Kidney capillary endothelial cell (primary cell): ENCODE measurements at places on chromosomes 5 and 9.

DNA sequence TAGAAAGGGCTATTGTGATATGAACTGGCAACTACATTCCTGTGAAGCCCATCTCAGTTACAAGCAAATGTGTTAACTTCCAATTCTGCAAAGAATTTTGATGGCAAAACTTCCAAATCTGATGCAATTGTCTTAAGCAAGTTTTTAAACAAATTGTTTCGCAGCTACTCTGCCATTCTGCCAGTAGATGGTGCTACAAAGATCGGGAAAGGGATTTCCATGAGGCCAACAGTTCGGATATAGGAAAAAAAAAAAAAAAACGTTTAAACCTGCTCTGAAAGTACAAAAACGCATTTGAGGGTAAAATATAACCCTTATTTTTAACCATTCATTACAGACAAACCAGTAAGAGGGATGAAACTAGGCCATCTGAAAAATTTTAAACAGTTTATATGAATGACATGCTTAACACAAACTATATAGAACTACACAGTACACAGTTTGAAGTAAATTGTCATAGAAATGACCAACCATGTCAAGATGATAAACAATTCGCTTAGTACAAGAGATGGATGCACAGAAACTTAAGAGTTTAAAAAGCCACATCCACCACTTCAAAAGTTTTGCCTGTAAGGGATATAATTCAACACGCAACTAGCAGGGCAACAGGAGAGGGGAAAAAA, 2.2 kb downstream of the HNRNPA0 start:
- no peak for DNase-seq

GRCh38 chr5:53922508-53923498, 362.4 kb downstream of the NDUFS4 start:
- no peak for DNase-seq

DNA sequence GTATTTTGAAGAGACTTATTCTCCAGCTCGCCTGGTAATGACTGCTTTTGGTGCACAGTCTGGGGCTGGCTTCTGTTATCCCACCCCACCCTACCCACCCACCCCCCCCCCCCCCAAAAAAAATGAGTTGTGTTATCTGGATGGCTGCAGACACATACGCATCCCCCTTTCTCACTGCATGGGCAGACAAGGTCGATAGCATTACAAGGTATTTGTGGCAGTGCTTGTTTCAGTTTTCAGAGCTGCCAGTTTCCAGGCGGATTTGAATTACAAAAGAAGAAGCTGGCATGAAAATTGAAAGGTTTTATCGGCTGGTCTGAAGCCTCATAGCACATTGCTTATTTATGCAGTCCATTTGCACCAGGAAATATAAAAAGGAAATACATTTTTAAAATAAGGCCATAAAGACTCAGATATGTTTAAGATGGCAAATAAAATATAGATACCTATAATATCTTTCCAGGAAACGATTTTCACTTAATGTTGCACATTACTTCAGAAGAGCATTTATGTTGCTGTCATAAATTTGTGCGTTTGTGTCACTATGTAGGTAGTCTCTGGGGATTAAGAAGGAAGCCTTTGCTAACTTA, 85.1 kb upstream of the GRHPR start:
- no peak for DNase-seq

DNA sequence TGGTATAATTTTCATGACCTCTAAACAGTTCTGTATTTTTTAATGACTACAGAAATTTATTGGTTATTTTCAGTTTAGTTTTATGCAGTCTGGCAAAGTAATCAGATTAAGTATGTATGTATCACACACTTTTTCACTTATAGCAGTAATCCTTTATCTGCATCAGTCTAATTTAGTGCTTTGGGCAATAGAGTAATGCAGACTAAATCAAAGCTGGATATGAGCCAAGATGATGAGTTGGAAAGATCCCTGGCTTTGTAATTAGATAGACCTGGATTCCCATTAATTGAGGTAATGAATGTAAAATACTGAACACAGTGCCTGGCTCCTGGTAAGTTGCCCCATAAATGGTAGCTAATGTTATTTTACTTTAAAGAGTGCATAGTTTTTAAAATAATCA, 215.4 kb upstream of the TLX3 start:
- DNase-seq: no peak

DNA sequence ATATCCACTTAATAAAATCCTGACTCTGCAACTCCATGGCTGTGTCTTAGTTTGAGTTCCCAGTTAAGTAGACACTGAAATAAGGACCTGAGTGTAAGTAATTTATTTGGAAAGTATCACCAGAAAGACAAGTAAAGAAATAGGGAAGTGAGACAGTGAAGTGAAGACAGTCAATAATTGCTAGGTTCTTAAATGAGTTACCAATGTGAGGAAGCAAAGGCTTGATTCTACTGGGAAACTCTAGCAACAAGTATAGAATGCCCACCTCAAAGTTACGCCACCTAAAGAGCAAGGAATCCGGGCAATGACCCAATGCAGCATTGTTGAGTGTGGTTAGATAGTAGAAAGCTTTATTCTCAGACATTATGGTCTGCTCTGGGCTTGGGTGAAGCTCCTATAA, 383.9 kb downstream of the TLR4 start:
- no peak for DNase-seq

GRCh38 chr5:31664566-31664965, 25.6 kb downstream of the PDZD2 start:
- DNase-seq: no peak
